Cortex of kidney (tissue), 1 donor: ENCODE measurements at places on chromosomes 5 and 9.

DNA sequence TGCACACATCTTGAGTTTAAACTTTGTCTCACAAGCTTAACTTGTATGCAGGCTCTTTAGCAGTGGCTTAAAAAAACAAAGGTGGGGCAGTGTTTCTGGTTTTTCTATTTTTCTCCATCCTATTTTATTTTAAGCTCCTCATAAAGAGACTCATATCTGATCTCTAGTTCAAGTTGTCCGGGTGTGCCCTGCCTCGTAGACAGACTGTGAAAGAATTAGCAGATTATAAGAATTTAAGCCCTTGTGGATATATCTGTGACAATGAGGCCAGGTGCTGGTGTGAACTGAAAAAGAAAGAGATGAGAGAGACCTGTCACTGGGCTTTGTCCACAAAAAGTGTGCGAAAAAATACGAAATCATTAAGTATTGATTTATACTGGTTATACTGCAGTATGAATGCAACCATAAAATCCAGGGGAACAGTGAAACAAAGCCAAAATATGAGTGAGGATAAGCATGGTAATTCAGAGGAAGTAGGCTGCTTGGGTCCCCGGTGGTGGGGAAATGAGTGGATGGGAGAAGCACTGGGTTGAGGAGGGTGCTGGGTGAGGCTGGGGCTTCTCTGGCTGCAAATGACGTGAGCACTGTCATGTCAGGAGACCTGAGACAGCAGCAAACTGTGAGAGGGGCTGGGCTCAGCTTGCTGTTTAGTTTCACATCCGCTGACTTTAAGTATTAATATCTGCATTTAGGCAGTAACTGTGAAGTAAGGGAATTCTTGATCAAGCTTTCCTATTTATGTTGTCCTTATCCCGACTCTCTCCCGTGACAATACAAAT is 179.7 kb upstream of the ANKRD55 start:
- no peak for DNase-seq

DNA sequence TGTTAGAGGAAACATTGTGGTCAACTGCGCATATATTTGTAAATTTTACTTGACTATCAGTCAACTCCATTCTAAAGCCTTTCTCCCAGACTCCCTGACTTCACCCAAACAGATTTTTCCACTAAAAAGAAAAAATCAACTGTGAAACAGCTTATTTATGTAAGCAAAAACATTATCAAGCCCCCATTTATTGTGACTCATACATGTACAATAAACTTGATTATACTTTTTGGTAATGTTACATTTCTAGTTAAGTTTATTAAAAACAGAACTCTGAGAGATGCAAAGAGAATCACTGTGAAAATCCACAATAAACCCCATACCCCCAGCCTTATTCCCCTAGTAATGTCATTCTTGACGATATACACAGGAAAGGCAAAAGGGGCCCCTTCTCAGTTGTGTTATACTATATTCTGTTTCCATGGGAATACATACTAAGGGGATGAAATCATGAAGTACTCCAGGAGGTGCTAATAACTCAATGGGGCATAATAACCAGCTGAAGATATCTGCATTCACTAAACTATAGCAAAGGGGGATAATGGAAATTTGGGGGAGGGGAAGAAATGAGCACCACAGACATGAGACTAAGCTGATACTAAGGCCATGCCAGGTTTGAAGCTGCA is 616.0 kb downstream of the ACTL7B start:
- DNase-seq: no peak

GRCh38 chr9:107547303-107547702 is 57.7 kb upstream of the KLF4 start:
- no peak for DNase-seq

GRCh38 chr5:58235299-58235698 is 224.6 kb downstream of the PLK2 start:
- no peak for DNase-seq

- DNase-seq: no peak
Observed at GRCh38 chr5:175711472-175712312, 53.8 kb downstream of the HRH2 start.

- no peak for DNase-seq
Observed at GRCh38 chr5:98638701-98639100, 134.8 kb upstream of the RGMB start.

GRCh38 chr5:5295351-5295750 is 127.1 kb upstream of the ICE1 start:
- DNase-seq: no peak
